ENCODE measurements at places on chromosomes 6 and 20. TPM values are rescaled to one million over a fixed set of nuclear protein-coding genes. Genes with fewer than 3 reads are reported as not detected.

- no peak for ATAC-seq
Measured at GRCh38 chr20:44109951-44110361, 77.0 kb downstream of the JPH2 start.

The EEF1A2 gene
- total RNA-seq = 0.76 TPM

DNA sequence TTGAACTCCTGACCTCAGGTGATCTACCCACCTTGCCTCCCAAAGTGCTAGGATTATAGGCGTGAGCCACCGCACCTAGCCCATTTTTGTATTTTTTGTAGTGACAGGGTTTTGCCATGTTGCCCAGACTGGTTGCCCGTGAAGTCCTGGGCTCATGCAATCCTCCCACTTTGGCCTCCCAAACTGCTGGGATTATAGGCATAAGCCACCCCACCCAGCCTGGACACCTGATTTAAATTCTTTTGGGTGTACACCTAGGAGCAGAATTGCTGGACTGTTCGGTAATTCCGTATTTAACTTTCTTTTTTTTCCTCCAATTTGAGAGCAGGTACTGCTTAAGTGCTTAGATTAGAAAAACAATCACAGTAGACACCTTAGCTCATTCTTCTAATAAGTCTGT is 5.6 kb upstream of the NRM start:
- no peak for ATAC-seq

DNA sequence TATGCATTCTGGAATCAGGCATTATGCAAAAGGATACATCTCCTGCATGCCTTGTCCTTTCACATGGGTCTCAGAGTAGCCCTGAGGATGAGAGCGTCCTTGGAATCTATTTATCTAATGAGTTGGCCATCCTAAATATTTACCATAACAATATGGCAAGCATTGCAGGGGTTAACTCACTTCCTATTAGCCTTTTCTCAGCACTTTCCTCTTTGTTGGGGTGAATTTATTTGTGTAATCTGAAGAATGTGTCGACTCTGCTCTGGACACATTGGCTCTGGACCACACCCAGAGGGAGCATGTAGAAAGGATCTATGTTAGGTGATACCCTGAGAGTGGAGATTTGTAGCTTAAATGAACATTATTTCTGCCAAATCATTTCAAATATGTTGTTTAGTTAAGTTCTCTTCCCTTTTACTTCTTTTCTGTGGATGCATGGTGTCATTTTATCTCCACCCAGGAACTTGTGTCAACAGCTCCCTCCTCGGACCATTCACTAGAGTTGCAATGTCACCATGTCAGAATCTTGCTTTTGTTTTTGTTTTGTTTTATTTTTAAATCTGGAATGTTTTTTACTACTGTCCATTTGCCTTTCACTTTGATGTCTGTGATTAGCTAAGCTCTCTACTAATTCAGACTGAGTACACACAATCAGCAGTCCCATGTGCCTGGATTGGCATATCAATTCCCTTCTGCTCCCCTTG is 757.0 kb upstream of the MMS22L start:
- ATAC-seq = no peak

All from esophagus mucosa (tissue), 1 donor.